ENCODE measurements at places on chromosomes 5 and 9.

DNA sequence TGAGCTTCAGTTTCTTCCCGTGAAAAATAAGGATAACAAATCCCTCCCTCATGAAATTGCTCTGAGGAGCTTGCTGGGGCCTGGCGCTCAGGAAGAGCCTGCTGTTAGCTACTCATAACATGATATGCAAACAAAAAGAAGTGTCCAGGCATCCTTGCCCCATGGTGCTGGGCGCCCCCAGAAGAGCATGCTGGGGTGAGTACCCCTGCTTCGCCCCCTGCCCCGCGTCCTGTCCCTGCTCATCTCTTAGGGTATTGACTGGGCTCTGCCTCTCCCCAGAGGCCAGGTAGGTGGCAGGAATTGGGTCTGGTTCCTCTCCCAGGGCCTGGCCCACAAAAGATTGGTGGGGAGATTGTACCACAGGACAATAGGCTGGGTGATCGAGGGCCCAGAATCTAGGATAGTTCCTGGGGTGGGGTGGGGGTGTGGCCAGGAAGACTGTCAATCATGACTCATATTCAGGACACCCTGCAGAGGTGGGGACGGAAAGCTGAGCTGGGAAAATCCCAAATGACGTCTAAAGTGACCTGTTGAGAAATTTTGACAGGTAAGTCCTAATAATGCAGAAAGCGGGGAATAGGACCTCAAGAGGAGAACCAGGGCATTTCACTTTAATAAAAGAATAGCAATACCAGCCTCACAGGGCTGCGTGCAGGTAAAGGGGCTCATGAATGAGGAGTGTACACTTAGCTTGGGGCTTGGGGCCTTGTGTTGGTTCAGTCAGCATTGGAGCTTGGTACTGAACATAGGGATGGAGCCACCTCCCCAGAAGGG is 8.9 kb downstream of the PITX1 start:
- no peak for DNase-seq

DNA sequence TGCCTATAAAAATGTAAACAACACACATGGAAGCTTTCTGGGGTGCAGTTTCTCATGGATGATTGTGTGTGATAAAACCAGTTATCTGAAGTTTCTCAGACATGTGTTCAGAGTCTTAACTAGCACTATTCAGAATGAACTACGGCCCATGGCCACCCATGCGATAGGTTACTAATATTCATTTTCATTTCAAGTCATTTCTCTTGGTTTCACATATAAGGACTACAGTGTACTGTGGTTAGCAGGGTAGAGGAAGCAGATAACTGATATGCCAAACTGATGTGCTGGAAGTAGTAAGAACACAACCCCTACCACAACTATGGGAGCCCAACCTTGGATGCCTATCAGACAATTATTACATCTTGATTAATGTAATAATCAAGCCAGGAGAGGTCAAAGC is 372.1 kb downstream of the DTWD2 start:
- no peak for DNase-seq

GRCh38 chr9:13665418-13666066 is 386.1 kb upstream of the MPDZ start:
- no peak for DNase-seq

GRCh38 chr5:146699664-146700418 is 178.7 kb downstream of the PPP2R2B start:
- no peak for DNase-seq

- DNase-seq, result no peak
Measured at GRCh38 chr9:110807956-110808598, 139.5 kb downstream of the MUSK start.

DNA sequence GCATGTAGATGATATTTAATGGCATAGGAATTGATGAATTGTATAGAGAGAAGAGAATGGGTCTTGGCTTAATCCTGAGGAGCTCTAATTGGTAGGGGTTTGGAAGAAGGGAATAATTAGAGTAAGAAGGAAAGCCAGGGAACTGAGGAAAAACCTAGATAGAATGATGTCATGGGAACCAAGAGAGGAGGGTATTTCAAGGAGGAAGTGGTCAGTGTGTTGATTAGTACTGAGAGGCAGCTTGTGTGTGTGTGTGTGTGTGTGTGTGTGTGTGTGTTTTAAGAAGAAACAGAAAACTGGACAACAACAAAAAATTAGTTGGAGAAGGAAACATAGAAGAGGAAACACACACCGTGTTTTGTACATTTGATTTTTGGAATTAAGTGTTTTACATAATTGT is 42.8 kb downstream of the MAST4 start:
- no peak for DNase-seq

DNA sequence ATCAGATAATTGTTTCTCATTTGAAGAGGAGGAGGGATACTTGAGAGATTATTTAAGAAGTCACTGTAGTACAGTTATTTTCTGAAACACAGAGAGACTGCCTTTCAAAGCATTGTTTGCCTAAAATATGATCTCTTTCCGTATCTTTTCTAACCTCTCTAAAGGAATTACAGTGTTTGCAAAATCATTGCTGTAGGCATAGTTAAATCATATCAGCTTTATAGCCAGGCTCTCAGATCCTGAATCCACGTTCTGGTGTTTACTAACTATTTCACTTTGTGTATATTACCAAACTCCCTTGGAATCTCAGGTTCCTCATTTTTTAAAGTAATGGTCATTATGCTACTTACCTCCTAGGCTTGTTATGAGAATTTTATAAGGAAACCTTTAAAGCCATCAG is 1151.6 kb upstream of the CDH9 start:
- no peak for DNase-seq

GRCh38 chr5:93579692-93580062 is 1.3 kb downstream of the NR2F1-AS1 start:
- DNase-seq, result no peak

GRCh38 chr9:33082538-33083326 is 6.3 kb upstream of the SMU1 start:
- peak; percentile 74 for DNase-seq

GRCh38 chr9:117926031-117926658 is 221.9 kb downstream of the TLR4 start:
- no peak for DNase-seq

GRCh38 chr9:132748450-132748849 is 78.2 kb downstream of the GTF3C4 start:
- DNase-seq, result no peak

GRCh38 chr9:135980926-135981630 is 19.9 kb upstream of the UBAC1 start:
- no peak for DNase-seq

- no peak for DNase-seq
Measured at GRCh38 chr5:135508496-135509005, 27.2 kb downstream of the NEUROG1 start.

GRCh38 chr5:153905219-153905618 is 133.5 kb downstream of the FAM114A2 start:
- no peak for DNase-seq

DNA sequence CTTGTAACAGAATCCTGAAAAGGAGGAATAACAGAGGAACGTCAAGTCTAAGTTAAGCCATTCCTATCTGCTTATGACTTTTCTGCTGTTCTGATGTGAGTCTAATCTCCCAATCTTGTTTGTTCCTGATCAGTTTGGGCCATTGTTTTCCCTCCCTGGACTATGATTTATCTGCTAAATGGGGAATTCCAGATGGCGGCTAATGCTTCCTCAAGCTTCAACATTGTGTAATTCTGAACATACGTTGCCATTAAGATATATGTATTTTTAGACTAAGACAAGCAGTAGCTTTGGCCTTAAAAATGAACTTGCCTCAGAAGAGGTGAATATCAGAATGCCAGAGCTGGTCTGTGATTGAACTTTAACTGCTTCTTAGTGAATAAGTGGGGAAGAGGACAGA is 142.7 kb downstream of the PRKACG start:
- peak; percentile 9 for DNase-seq

GRCh38 chr9:128494108-128494745 is 10.3 kb upstream of the GLE1 start:
- DNase-seq, result peak; percentile 96

- no peak for DNase-seq
Measured at GRCh38 chr9:70945301-70945700, 176.1 kb downstream of the TRPM3 start.

DNA sequence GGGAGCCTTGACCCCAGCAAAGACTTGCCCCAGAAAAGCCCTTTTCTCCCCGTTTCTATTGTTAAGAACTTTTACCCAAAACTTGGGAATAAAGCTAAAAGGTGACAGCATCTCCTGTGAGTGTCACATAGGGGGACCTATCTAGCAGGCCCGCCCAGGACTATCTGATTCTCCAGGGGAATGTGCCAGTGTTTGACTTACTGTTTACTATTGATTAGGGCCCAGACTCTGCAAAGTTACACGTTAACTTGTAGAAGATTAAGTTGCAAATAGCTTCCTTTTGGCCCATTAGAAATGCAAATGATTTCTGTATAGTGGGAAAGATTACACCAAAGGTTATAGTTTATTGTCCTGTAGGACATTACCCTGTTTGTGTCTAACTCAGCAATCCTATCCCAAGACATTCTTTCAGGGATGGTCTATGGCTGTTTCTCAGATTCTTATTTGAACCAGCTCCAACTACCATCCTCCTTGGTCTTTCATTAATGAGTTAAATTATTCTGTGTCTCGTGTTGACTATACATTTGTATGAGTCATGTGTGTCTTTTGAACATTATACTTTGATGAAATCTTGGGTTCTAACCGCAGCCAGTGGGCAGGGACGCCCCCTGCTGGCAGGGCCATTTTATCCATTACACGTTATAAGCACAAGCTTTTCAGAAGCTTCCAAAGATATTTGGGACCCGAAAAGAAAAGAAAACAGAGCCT is 60.7 kb downstream of the HRH2 start:
- DNase-seq, result peak; percentile 56

GRCh38 chr9:16458696-16459420 is 411.6 kb downstream of the BNC2 start:
- peak; percentile 73 for DNase-seq

GRCh38 chr5:157059891-157060290 is 975 bp upstream of the HAVCR1 start:
- DNase-seq, result no peak

GRCh38 chr9:123455187-123455586 is 99.2 kb downstream of the CRB2 start:
- no peak for DNase-seq

- DNase-seq, result no peak
Measured at GRCh38 chr9:34371886-34372466, 4.7 kb downstream of the MYORG start.

GRCh38 chr5:77029376-77029885 is 773 bp upstream of the AGGF1 start:
- no peak for DNase-seq

GRCh38 chr5:33487236-33487635 is 46.5 kb downstream of the TARS1 start:
- DNase-seq, result no peak

- DNase-seq, result no peak
Measured at GRCh38 chr9:95138474-95138873, 179.0 kb downstream of the FANCC start.

GRCh38 chr5:111326551-111326950 is 102.4 kb downstream of the CAMK4 start:
- DNase-seq, result no peak

DNA sequence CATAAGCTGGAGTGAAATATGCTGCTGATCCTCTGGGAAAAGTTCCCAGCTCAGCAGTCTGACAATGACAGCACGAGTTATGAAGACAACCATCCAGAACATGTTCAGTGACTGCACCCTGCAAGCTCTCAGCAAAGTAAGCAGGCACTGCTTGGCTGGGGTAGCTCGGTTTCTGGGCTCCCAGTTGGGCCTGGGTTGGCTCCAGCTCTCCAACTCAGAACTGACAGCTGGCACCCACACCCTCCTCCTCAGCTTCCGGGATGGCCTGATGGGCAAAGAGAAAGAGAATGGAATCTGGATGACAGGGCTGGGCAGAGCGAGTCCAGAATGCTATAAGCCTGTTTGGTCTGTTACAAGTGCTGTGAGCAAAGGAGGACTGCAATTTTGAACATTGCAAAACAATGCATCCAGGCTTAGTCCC is 185.0 kb downstream of the CSNK1G3 start:
- peak; percentile 28 for DNase-seq

GRCh38 chr9:112348257-112349007 is 15.0 kb upstream of the PTBP3 start:
- peak; percentile 87 for DNase-seq

DNA sequence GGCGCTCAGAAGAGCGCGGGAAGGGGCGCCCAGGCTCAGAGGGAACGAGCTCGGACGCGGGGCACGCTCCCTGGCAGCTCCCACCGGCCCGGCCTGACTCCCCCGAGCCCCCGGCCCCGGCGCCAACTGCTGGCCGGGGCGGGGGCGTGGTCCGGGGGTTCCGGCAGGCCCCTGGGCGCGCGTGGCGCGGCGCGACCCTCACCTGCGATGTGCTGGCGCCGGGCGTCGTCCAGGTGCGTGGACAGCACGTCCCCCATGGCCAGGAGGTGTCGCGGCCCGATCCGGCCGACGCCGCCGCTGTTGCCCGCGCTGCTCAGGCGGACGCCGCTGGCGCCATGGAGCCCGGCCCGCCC is 43.5 kb upstream of the STXBP1 start:
- no peak for DNase-seq

DNA sequence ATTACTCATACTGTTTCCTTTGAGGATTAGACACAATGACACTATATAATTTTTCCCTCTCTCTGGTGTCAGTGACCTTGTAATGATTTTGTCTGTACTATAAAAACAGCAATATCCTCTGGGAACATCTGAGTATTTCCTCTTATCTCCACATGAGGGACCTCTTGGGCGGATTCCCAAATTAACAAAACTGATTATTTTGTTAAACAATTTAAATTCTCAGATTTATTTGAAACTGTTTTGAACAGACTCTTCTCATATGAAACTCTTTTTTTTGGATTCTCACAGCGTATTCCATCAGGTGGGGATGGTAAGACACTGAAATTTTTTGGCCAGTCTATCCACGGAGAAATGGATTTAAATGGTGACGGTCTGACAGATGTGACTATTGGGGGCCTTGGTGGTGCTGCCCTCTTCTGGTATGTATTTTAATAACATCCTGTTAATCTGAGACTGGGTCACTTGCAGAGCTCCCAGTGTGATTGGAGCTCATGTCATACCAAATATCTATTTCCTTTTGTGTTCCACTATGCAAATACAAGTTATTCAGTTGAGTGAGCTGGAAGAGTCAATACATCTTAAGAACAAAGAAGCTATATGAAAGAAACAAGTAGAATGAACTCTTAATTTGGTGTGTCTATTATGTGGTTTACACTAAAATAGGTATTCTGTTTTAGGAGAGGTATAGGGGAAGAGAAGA is 73.8 kb upstream of the ITGA2 start:
- peak; percentile 87 for DNase-seq

GRCh38 chr9:91991721-91992341 is 41.8 kb upstream of the ROR2 start:
- no peak for DNase-seq

GRCh38 chr5:54630738-54631359 is 113.3 kb downstream of the SNX18 start:
- DNase-seq, result no peak

Data from dermis blood vessel endothelial cell (primary cell).